ENCODE measurements at places on chromosomes 5 and 9.
A peak's percentile ranks its signal among the peaks of the same experiment; 100 is the strongest.

DNA sequence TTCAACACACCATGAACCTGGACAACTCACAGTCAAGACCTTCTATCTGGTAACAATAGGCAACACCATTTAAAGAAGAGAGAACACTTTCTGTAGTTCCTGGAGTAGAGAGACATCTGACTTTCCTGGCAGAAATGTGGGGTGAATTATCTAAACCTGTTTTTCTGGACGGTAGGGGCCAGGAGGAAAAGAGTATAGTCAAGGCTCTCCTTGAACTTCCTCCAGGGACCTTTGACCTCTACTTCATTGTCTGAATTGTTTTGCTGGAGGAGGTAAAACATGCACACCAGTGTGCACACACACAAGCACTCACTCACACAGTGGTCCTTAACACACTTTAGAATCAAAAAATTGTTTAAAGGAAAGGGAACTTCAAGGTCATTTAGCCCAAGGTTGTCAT, 13.2 kb downstream of the S100Z start:
- DNase-seq = no peak

- DNase-seq = no peak
Observed at GRCh38 chr5:61257421-61257820, 74.6 kb upstream of the ZSWIM6 start.

DNA sequence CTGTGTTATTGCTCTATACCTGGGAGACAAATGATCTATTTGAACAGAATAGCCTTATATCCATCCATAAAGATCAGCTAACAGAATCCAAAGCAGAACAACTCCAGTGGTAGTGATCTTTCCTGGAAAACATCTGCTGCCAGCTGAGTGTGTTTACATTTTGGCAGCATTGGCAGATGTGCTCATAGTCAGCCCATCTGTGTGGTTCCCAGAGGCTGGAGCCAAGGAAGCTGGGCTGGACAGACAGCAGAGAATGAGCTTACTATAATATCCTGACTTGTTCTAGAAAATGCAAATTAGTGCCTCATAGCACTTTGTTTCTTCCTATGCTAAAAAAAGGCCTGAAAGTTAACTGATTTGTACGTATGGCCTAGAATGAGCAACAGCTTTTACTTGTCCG, 99.7 kb downstream of the ST8SIA4 start:
- DNase-seq = no peak

- DNase-seq = no peak
Observed at GRCh38 chr9:76600007-76600615, 141.1 kb downstream of the GCNT1 start.

GRCh38 chr5:58794875-58795274, 212.0 kb downstream of the RAB3C start:
- DNase-seq = no peak

DNA sequence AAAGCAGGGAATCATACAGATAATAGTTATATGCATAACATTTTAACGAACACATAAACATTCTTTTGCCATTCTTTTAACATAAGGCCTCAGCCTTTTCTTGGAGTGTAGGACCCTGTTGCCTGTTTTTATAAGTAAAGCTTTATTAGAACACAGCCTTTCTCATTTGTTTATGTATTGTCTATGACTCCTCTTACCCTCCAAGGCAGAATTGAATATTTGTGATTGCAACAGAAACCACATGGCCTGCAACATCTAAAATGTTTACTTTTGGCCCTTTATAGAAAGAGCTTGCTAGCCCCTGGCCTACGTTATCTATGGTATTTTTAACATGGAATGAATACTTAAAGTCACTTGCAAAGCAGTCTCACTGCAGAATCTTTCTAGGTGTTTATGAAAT, 2.6 kb downstream of the SLC31A1 start:
- no peak for DNase-seq

- no peak for DNase-seq
Observed at GRCh38 chr5:68478301-68479095, 262.9 kb downstream of the PIK3R1 start.

GRCh38 chr5:138725818-138726416, 27.3 kb upstream of the CTNNA1 start:
- no peak for DNase-seq

GRCh38 chr9:27870404-27870803, 297.1 kb upstream of the C9orf72 start:
- DNase-seq = no peak

GRCh38 chr5:553874-554273, 29.6 kb upstream of the SLC9A3 start:
- no peak for DNase-seq

GRCh38 chr5:9787861-9788600, 157.9 kb upstream of the TAS2R1 start:
- no peak for DNase-seq

- DNase-seq = no peak
Observed at GRCh38 chr5:72210888-72211678, 103.8 kb downstream of the MAP1B start.

DNA sequence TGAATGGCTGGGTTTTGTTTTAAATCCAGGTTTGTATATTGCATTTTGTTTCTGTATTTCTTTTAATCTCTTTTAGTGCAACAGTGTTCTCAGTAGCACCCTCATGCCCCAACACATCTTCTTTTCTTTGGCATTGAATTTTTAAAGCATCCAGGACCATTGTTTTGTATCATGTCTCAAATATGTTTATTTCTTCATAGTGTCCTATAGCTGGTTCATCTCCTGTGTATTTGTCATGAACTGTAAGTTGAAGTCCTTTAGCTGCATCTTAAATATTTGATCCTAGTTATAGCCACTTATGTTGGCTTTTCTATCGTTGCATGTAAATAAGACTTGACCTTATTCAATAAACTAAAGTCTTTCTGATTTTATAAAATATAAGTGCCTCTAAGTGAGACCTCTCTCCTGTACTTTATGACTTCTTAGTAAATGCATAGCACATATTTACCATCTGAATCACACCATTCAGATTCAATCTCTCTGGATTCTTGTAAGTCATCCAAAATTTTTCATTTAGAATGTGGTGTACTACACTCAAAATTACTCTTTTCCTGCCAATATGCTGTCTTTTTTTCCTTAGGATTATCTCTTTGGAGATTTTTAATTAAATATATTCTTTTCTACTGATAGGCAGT, 21.0 kb upstream of the ERCC6L2 start:
- no peak for DNase-seq

DNA sequence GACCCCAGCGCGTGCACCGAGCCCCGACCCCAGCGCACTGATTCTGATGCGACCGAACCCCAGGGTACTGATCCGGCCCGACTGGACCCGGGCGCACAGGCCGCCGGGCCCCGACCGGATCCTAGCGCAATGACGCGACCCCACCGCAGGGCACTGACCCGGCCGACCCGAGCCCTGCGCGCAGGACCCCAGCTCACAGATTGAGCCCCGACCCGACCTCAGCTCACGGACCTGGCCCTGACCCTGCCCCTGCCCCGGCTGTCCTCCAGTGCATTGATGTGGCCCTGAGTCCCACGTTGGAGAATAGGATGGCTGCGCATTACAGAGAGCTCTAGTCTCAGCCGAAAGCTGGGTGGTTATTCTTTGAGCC, 438 bp downstream of the TRIP13 start:
- DNase-seq = no peak

- DNase-seq = no peak
Observed at GRCh38 chr5:1727571-1727970, 72.1 kb downstream of the MRPL36 start.

GRCh38 chr5:66958980-66959641, 237.5 kb downstream of the CD180 start:
- no peak for DNase-seq

DNA sequence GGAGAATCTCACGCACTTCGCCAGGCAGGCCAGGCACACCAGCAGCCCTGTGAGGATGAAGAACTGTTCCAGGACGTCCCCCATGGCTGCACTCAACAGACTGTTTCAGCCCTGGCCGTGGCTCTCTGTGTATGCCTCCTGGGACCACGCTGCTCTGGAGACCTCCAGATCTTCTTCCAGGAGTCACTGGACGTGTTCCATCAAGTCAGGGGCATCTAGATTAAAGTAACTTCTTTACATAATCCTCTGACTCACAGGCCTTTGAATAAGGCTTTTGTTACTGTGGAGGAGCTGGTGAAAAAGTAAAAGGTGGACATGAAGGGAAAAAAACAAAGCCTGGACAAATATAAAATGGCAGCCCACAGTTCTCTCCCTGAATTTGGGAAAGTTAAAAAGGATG, at the start of gene HSD17B3:
TSS of gene HSD17B3 (minus strand) at position 156 of the 400 bp plus-strand sequence. CDS start at position 84, 72 bp downstream.
- DNase-seq = no peak

DNA sequence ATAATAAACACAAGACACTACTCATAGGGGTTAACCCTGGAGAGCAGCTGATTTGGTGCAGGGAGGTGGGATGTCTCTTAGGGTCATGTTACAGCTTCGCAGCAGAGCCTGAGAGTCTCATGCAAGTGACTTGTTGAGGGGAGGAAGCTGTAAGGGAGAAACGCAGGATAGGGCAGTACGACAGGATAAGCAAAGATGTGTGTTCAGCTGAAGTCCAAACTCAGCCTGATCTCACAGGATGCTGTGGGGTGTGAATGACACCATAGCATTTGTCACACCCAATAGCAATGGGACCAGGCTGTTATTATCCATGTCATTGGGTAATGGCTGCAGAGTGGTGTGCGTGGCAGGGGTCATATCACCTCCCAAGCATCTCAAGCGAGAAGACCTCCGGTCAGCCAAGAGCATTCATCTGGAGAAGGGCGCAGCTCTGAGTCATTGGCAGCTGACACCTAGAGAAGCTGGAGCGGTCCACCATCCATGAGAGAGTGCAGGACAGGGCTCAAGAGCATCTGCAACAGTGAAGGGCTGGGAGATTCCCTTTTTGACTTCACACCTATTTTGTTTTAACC, 49.2 kb upstream of the RPL26L1 start:
- no peak for DNase-seq

- DNase-seq = peak; percentile 52
Observed at GRCh38 chr5:178113141-178113787, at the start of gene N4BP3. Gene N4BP3, plus strand, starts transcription at chr5:178113532. Its CDS starts 6,052 bp downstream, at chr5:178119584.

- no peak for DNase-seq
Observed at GRCh38 chr5:83474161-83474796, 2.7 kb downstream of the VCAN start.

DNA sequence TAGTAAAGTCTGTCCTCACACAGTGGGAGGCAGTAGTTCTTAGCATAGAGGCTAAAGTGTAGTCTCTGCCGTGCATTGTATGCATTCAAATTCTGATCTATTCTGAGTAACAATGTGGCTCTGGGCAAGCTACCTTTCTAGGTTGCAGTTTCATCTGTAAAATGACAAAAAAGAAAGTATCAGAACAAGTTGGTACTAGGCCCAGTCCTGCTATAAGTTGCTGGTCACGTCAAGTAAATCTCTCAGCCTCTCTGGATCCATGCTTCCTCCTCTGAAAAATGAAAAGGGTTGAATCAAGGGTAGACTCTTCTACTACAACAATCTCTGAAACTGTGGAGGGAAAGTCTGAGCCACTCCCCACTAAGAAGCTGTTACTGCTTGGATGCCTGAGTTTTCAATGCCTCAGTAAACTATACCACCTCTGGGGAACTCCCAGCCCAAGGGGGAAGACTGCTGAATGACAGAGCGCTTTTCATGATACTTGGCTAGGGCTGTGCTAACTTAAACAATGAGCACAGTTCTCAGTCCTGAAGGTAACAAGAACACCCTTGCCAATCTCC, 34.5 kb upstream of the SPARC start:
- no peak for DNase-seq

DNA sequence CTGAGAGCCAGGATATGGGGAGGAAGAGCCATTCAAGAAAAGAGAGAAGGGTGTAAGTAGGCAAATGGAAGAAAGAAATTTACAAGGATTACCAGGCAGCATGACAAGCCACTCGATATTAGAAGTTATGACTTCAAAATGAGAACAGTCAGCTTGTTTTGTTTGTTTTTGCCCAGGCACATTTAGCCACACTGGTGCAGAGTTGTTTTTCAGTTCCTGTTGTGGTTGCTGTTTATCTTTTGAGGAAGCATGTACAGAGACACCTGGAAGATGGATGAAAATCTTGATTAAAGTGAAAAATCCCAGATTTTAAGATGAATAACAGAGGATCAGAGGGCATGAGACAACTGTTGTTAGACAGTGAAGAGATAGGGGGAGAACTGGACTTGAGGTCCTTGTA, 199.1 kb downstream of the MTRR start:
- DNase-seq = no peak

- DNase-seq = no peak
Observed at GRCh38 chr5:38692346-38692745, 135.9 kb upstream of the LIFR start.

DNA sequence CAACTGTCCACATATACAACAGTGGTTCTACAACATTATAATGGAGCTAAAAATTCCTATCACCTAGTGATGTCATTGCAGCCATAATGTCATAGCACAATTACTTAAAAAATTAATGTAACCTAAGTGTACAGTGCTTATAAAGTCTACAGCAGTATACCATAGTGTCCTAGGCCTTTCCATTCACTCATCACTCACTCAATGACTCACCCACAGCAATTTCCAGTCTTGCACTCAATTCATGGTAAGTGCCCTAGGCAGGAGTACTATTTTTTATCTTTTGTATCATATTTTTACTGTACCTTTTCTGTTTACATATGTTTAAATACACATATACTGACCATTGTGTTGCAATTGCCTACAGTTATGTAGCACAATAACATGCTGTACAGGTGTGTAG, 9.6 kb upstream of the PUM3 start:
- no peak for DNase-seq

GRCh38 chr9:94110821-94111252, 26.6 kb downstream of the PTPDC1 start:
- DNase-seq = no peak

- DNase-seq = no peak
Observed at GRCh38 chr5:171945066-171945465, 61.4 kb downstream of the FBXW11 start.

- no peak for DNase-seq
Observed at GRCh38 chr9:118558891-118559290, 810.3 kb downstream of the BRINP1 start.

GRCh38 chr9:73434826-73435225, 283.2 kb downstream of the ANXA1 start:
- no peak for DNase-seq

- DNase-seq = no peak
Observed at GRCh38 chr5:62538017-62538942, 40.3 kb upstream of the LRRC70 start.

DNA sequence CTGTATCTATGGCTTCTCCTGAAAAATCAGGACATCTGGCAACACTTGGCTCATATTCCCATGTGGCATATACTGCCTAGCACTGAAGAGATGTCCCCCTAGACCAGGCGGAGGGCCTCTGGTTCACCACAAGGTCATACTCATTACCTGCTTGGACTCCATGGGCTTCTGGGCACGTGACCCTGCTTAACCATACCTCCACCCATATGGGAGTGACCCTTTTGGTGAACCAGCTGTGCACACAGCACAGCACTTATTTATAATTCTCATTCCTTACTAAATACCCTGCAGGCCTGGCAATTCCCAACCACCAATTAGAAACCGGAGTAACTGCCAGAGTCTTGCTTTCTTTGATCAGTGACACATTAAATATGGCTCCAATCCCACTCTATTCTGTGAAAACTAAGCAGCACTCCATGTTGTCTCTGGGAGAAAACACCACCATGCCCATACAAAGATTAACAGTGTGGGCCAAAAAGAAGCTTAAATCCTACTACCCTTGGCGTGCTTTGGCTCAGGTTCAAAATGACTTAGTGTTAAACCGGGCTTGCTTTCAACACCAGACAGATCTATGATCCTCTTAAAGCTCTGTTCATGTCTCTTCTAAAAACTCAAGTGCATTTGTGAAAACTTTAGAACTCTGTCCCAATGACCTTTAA, 57.7 kb downstream of the MTMR12 start:
- DNase-seq = no peak
